ENCODE measurements at places on chromosomes 5 and 9. TPM values are rescaled to one million over a fixed set of nuclear protein-coding genes. Genes with fewer than 3 reads are reported as not detected.

The DNM1 gene
- total RNA-seq = 101 TPM

The ZNF366 gene
- total RNA-seq = not detected

The CCL27 gene
- total RNA-seq = not detected

The DRD1 gene
- 0.15 TPM for total RNA-seq

The RPS23 gene
- total RNA-seq = 5,375 TPM

The OR1B1 gene
- not detected for total RNA-seq

The PCDHGA7 gene
- total RNA-seq = 0.90 TPM

The THBS4 gene
- not detected for total RNA-seq

The SUSD3 gene
- total RNA-seq = 0.93 TPM

The KCNV2 gene
- not detected for total RNA-seq

The TAF1L gene
- not detected for total RNA-seq

The TUSC1 gene
- 6.2 TPM for total RNA-seq
